ENCODE measurements at places on chromosomes 5 and 9.

DNA sequence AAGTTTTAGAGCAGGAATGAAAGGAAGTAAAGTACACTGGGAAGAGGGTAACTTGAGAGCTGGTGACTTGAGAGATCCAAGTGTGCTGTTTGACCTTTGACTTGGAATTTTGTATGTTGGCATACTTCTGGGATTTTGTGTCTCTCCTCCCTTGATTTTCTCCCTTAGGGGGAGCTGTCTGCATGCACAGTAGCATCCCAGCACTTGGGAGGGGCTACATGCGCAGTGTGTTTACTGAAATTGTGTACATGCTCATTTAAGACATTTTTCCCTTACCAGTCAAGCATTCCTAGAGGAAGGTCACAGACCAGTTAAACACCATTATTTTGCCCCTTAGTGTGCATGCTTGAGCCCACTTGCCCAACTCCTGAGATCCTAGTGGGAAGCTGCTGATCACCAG is 120.1 kb downstream of the ZNF622 start:
- no peak for DNase-seq

DNA sequence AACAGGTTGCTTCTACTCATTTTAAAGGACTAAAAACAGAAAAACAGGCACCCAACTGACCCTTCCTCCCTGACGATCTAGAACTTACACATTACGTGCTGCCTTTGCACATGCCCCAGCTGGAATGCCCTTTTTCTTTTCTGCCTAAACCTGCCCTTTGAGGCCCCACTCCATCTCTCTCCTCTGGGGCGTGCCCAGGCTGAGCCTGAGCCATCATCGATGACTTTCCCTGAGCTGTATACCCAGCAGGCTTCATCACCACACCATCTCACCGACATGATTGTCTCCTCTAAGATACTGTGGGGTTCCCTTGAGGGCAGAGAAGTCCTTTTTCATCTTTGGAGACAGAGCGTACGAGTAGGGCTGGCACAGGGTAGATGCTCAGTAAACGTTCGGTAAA is 24.1 kb upstream of the GABBR2 start:
- no peak for DNase-seq

DNA sequence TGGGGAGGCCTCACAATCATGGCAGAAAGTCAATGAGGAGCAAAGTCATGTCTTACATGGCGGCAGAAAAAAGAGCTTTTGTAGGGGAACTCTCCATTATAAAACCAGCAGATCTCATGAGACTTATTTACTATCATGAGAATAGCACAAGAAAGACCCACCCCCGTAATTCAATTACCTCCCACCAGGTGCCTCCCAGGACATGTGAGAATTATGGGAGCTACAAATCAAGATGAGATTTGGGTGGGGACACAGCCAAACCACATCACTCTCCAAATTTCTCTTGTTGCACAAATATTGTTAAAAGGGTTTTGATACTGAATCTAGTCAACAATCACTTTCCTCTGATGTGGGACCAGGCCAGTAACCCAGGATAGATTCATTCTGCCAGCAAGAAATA is 1176.1 kb downstream of the CDH9 start:
- DNase-seq, result no peak

DNA sequence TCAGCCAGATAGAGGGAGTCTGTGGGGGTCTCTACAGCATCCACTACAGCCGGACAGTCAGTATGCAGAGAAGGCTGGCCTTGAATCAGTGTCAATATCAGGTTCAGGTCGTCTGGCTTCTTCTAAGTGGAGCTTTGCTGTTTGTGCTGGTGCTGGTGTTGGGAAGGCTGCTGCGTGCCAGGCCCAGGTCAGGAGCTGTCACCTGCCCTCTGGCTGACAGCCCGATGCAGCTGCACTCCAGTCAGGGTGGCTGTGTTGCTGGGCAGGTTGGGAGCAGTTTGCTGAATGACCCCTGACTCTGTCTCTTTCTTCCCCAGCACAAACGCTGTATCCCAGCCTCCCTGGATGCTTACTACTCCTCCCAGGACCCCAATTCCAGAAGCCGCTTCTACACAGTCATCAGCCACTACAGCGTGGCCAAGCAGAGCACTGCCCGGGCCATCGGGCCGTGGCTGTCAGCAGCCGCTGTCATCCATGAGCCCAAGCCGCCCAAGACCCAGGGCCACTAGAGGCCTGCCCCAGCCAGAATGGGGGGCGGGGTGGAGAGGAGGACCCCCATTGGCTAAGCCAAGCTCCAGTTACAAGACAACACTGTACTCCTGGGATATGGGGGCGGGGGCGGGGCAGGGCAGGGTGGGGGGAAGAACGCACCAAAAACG is 61.6 kb downstream of the NSG2 start:
- DNase-seq, result no peak

- peak; percentile 89 for DNase-seq
Observed at GRCh38 chr5:177022386-177023302, at the start of gene ZNF346. TSS of gene ZNF346 (plus strand) at chr5:177022696. CDS start at chr5:177022739, 43 bp downstream.

DNA sequence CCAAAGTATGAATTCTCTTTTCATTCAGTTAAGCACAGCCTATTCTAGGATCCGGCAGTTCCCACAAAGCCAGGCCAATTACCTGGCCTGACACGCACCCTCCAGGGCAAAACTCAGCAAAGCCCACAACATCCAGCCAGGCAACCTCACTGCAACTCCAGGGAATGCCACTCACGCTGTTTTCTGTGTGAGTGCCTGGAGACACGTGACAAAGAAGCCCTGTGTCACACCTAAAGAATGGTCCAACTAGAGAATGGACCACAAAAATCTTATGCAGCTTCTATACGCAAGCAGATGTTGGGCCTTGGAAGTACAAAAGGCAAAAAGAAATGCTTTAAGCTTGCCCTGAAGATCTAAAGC is 20.2 kb downstream of the RETREG1 start:
- DNase-seq, result peak; percentile 36

- DNase-seq, result no peak
Observed at GRCh38 chr9:70613024-70613768, 198.7 kb upstream of the KLF9 start.

DNA sequence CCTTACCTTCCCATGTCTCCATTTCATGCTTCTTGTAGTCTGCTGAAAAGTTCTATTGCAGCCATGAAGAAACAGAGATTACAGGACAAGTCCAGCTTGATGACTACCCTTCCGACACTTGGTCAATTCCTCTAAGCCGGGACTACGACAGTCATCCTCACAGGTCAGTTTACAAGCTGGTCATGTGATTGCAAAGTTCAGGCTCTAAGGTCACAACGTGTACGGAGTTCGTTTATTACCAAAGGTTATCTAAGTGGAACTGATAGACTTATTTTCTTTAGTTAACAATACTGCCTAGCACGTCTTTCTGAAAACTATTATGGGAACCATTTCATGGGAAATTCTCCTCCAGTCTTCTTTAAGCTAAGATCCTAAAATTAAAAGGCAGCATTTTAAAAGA is 88.5 kb upstream of the NR5A1 start:
- DNase-seq, result no peak

- DNase-seq, result no peak
Observed at GRCh38 chr5:5363045-5363444, 59.4 kb upstream of the ICE1 start.

- no peak for DNase-seq
Observed at GRCh38 chr5:96065685-96066385, 104.2 kb upstream of the ELL2 start.

- DNase-seq, result peak; percentile 80
Observed at GRCh38 chr9:33106827-33107621, 30.6 kb upstream of the SMU1 start.

GRCh38 chr9:93450945-93451815 is at the start of gene FAM120A:
TSS of gene FAM120A (plus strand) at chr9:93451685. CDS start at chr9:93451916, 231 bp downstream.
- peak; percentile 83 for DNase-seq

DNA sequence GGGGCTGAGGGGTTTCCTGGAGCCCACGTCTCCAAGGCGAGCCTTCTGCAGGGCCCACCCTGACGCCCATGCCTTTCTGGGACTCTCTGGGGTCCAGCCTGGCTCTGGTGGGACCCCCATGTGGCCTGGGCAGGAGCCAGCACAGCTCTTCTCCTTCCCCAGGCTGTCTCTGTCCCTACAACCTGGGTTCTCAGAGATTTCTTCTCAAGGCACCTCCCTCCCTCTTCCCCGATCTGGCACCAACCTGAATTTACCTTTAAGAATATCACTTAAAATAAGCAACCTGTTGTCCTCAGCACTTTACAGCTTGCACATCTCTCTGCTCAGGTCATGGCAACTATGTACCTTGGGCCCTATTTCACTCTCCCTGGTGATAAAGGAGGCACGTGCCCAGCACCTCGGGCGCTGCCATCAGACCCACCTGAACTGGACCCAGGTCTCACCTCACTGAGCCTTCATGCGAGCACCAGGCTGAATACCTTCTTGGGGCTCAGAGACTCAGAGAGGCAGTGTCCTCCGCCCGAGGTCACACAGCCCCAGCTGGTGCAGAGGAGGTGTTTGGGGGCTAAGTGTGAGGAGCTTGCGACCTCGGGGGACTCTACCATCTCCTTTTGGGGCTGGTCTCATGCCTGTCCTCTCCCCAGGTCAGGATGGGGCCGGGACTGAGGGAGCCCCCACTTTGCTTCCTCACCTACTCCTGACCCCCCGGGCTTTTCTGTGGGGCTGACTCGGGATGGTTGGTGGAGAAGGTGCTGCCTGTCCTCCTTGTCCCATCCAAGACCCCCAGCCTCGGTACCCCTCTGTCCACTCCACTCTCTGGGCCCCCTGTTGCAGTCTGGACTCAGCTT is 217.7 kb downstream of the C9orf50 start:
- no peak for DNase-seq

GRCh38 chr5:95780597-95780996 is 41.9 kb downstream of the GLRX start:
- no peak for DNase-seq

Measured in fibroblast of gingiva (primary cell).